ENCODE measurements at places on chromosomes 7 and 10.

DNA sequence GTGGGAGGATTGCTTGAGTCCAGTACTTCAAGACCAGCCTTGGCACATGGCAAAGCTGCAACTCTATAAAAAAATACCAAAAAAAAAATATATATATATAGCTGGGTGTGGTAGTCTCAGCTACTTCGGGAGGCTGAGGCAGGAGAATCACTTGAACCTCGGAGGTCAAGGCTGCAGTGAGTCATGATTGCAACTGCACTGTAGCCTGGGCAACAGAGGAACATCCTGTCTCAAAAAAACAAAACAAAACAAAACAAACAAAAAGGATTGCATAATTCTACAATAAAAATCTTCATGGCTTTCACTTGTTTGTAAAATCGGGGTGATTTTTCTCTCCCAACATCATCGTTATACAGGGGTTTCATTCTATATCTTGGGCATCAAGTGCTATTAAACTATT, 35.1 kb downstream of the GUSB start:
- DNase-seq = no peak

GRCh38 chr7:25552998-25553397, 324.7 kb upstream of the NPVF start:
- DNase-seq = no peak

- no peak for DNase-seq
These were observed 211.8 kb downstream of the NSUN6 start for GRCh38 chr10:18439601-18440000.

GRCh38 chr10:69768386-69768785, 33.3 kb upstream of the COL13A1 start:
- DNase-seq = no peak

GRCh38 chr10:86744067-86744725, 12.2 kb upstream of the BMPR1A start:
- no peak for DNase-seq

GRCh38 chr10:84333864-84334451, 5.6 kb downstream of the CCSER2 start:
- no peak for DNase-seq

Measured in anterior cingulate cortex (tissue), 58 donors.